ENCODE measurements at places on chromosomes 1 and 21. TPM values are rescaled to one million over a fixed set of nuclear protein-coding genes. Genes with fewer than 3 reads are reported as not detected.

DNA sequence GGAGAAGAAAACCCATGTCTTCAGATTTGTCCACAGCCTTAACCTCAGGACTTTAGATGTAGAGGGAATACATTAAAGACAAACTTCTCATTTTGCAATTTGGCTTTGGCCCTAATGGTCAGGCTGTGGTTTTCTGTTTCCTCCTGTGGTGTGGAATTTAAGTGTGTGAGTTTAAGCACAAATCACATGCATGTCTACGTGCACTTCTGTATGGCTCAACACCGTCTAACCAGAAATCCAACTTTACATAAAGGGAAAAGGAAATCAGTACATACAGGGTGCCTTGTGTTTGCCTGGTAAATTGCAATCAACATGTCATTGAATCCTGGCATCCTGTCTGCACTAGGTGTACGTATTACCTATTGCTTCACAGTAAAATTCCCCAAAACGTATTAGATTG, 1.2 kb upstream of the ZNF124 start:
- H3K27ac ChIP-seq = no peak overlapping the region
- H3K36me3 ChIP-seq = no peaks in the 10 kb centered on the region
- DNase-seq = no peak

- H3K27me3 ChIP-seq = no peaks in the 10 kb centered on the region
- H3K36me3 ChIP-seq = no peaks in the 10 kb centered on the region
- no peak overlapping the region for H3K27ac ChIP-seq
- H3K4me3 ChIP-seq = no peak overlapping the region
- DNase-seq = no peak
Observed at GRCh38 chr1:245052258-245052657, 102.5 kb upstream of the KIF26B start.

Gene C1orf94
- not detected for total RNA-seq

DNA sequence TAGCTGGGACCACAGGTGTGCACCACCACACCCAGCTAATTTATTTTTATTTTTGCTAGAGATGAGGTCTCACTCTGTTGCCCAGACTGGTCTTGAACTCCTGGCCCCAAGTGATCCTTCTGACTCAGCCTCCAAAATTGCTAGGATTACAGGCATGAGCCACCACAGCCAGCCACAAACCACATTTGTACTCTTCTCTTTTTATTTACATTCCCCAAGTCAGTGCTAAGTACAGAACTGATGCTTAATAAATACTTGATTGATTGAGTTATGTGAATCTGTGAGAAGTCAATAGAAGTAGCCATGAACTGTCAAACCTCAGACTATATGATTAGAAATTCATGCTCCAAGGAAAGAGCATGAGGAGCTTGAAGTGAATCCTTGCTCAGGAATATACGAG, 48.5 kb upstream of the S1PR1 start:
- H3K27ac ChIP-seq = no peak overlapping the region
- H3K4me1 ChIP-seq = peaks cover 3% of the 10 kb centered on the region
- no peak for DNase-seq
- H3K36me3 ChIP-seq = no peaks in the 10 kb centered on the region
- H3K4me3 ChIP-seq = no peak overlapping the region
- H3K27me3 ChIP-seq = no peaks in the 10 kb centered on the region

- DNase-seq = no peak
- H3K27ac ChIP-seq = no peak overlapping the region
- no peak overlapping the region for H3K4me3 ChIP-seq
- no peaks in the 10 kb centered on the region for H3K27me3 ChIP-seq
Observed at GRCh38 chr1:110187139-110187890, 22.8 kb upstream of the KCNC4 start.

Gene LRRC47
- 49.8 TPM for total RNA-seq

- H3K4me1 ChIP-seq = peaks cover 7% of the 10 kb centered on the region
- H3K4me3 ChIP-seq = no peak overlapping the region
- H3K27ac ChIP-seq = peak overlapping the region; percentile 11
- peak; percentile 69 for DNase-seq
- no peaks in the 10 kb centered on the region for H3K36me3 ChIP-seq
Observed at GRCh38 chr21:44547656-44548331, 3.5 kb downstream of the KRTAP10-2 start.

GRCh38 chr1:182702826-182703524, 18.6 kb upstream of the RGS8 start:
- no peaks in the 10 kb centered on the region for H3K27me3 ChIP-seq
- H3K4me1 ChIP-seq = no peaks in the 10 kb centered on the region
- H3K27ac ChIP-seq = no peak overlapping the region
- H3K4me3 ChIP-seq = no peak overlapping the region

GRCh38 chr1:37831809-37832208, 23.8 kb upstream of the YRDC start:
- H3K4me3 ChIP-seq = no peak overlapping the region
- no peak overlapping the region for H3K27ac ChIP-seq
- no peak for DNase-seq

Gene NEGR1
- total RNA-seq = 0.55 TPM

- DNase-seq = no peak
- no peak overlapping the region for H3K27ac ChIP-seq
- no peak overlapping the region for H3K4me3 ChIP-seq
- no peaks in the 10 kb centered on the region for H3K36me3 ChIP-seq
Observed at GRCh38 chr21:35563885-35564451, 496.4 kb downstream of the SETD4 start.

Gene AQP10
- total RNA-seq = not detected

- peak; percentile 91 for DNase-seq
- H3K27me3 ChIP-seq = no peaks in the 10 kb centered on the region
- H3K36me3 ChIP-seq = no peaks in the 10 kb centered on the region
- no peak overlapping the region for H3K4me3 ChIP-seq
- H3K27ac ChIP-seq = peak overlapping the region; percentile 83
Observed at GRCh38 chr1:92980732-92981647, 19.7 kb upstream of the DIPK1A start.

Gene STUM
- total RNA-seq = not detected

- DNase-seq = no peak
- no peaks in the 10 kb centered on the region for H3K27me3 ChIP-seq
- H3K27ac ChIP-seq = no peak overlapping the region
- H3K4me3 ChIP-seq = no peak overlapping the region
- H3K4me1 ChIP-seq = peaks cover 46% of the 10 kb centered on the region
Observed at GRCh38 chr1:27592232-27592930, 11.6 kb downstream of the AHDC1 start.

- H3K4me3 ChIP-seq = peak overlapping the region; percentile 26
- H3K27ac ChIP-seq = peak overlapping the region; percentile 82
Observed at GRCh38 chr1:205286335-205286950, 35.1 kb downstream of the NUAK2 start.

DNA sequence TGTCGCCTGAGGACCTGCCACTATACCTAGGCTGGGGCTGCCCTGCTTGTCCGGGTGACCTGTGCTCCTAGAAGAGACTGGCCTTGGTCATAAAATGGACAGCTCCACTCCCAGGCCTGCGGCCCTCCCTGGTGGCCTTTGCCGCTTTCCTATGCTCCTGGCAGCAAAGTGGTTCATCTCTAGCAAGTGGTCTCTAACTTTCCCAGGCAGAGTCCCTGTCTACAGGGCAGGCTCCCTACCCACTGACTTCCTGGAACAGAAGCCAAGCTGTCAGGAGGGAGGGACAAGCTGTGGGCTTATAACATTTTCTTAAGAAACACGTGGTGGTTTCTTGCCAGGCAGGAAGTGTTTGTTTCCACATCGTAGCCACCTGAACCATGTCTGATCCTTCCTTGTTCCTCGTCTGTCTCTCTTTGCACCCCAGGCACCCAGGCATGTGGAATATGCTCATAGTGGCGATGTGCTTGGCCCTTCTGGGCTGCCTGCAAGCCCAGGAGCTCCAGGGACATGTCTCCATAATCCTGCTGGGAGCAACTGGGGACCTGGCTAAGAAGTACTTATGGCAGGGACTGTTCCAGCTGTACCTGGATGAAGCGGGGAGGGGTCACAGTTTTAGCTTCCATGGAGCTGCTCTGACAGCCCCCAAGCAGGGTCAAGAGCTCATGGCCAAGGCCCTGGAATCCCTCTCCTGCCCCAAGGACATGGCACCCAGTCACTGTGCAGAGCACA, 10.1 kb downstream of the H6PD start:
- H3K27me3 ChIP-seq = no peaks in the 10 kb centered on the region
- no peak overlapping the region for H3K27ac ChIP-seq
- no peak overlapping the region for H3K4me3 ChIP-seq
- no peak for DNase-seq

DNA sequence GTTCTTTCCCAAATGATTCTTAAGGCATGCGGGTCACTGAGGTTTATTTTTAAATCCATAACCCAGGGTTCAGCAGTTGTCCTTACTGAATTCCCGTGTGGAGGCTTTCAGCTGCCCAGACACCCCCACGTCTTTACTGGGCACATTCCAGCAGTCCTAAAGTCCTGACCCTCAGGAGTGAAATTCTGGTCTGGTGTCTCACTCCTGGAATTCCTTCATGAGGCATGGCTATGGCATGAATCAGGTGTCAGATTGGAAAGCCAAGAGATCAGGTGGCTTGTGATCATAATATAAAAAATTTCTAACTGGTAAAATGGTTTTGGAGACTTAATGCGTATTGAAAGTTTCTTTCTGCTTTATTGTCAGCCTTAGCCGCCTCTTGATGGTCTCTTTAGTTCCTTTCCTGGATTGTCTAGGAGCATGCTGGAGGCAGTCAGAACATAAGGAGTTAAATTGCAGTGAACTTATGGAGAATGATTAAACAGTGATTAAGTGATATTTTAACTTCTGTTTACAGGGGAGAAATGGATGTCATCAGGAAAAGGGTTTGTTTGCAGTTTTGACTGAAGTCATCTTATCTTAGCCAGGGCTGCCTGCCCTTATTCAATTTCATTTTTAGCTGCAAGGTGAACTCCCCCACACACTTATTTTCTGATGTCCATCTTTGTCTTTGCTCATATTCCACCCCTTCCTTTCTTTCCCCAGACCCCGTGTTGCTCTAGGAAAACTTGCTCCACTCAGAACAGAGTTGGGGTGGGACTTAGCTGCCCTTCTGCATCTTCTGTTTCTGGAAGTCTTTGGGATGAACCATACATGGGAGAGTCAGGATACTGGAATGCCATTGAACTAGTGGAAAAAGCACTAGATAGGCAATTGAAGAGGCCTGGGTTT, 25.7 kb upstream of the MACF1 start:
- peaks cover 4% of the 10 kb centered on the region for H3K4me1 ChIP-seq
- no peaks in the 10 kb centered on the region for H3K27me3 ChIP-seq
- no peak overlapping the region for H3K27ac ChIP-seq
- H3K36me3 ChIP-seq = no peaks in the 10 kb centered on the region
- H3K4me3 ChIP-seq = no peak overlapping the region
- no peak for DNase-seq

DNA sequence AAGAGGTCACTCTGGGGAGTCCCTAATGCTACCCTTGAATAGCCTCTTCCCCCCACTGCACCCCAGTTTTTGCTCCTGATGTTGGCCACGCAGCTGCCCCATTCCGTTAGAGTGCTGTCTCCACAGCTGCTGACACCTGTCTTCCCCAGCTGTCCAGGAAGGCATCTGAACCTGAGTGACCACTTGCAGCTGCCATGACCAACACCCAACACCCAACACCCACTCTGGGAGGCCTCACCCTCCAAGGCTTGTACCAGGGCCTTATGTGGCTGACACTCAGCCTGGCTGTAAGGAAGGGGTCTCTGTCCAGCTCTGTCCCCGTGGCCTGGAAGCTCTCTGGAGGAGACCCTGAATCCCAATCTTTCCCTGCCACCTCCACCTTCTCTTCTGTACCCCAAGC, 26.7 kb upstream of the LDLRAP1 start:
- H3K4me3 ChIP-seq = no peak overlapping the region
- no peaks in the 10 kb centered on the region for H3K36me3 ChIP-seq
- H3K27ac ChIP-seq = no peak overlapping the region
- H3K4me1 ChIP-seq = no peaks in the 10 kb centered on the region
- no peak for DNase-seq
- no peaks in the 10 kb centered on the region for H3K27me3 ChIP-seq

GRCh38 chr1:153375511-153375910, at the start of gene S100A12:
TSS of gene S100A12 (minus strand) at chr1:153375621. CDS start at chr1:153374592, 1,029 bp downstream.
- no peaks in the 10 kb centered on the region for H3K36me3 ChIP-seq
- H3K27ac ChIP-seq = no peak within 1 kb of the TSS
- H3K4me3 ChIP-seq = no peak within 1 kb of the TSS
- DNase-seq = no peak

Gene MFAP2
- 0.15 TPM for total RNA-seq

GRCh38 chr1:215202868-215203267, 120.3 kb downstream of the KCNK2 start:
- no peak overlapping the region for H3K4me3 ChIP-seq
- no peaks in the 10 kb centered on the region for H3K4me1 ChIP-seq
- H3K27me3 ChIP-seq = no peaks in the 10 kb centered on the region
- no peak for DNase-seq

DNA sequence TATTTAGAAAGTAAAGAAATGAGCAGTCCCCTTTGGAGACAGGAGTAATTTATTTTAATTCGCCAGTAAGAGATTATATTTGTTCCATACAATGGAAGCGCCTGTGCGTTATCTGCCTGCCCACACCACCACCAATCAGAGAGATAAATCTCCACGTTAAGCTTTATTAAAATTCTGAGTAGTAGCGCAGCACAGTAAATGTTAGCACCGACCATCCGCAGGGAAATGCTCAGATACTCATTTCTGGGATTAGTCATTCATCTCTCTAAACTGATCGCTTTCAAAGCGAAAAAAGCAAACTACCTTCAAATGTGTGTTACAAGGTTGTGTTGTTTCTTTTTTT, 1.2 kb downstream of the ETS2 start:
- H3K4me1 ChIP-seq = peaks cover 14% of the 10 kb centered on the region
- H3K36me3 ChIP-seq = no peaks in the 10 kb centered on the region
- H3K4me3 ChIP-seq = peak overlapping the region; percentile 56
- H3K27ac ChIP-seq = no peak overlapping the region
- no peak for DNase-seq

DNA sequence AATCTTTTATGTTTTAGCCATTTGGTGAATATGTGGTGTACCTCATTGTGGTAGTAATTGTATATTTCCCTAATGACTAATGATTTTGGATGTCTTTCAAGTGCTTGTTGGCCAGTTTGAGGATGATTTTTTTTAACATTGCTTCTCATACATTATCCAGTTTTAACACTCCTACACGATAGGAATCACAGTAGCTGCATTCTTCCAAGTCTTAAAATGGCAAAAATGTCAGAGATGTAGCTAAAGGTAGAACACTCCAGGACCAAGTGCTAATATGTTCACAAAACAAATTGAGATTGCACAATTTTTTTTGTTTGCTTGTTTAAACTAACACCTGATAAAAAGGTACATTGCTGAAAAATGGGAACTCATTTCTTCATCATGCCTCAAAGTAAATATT, 11.7 kb downstream of the USP25 start:
- no peak for DNase-seq
- no peak overlapping the region for H3K27ac ChIP-seq
- peaks cover 28% of the 10 kb centered on the region for H3K4me1 ChIP-seq
- no peaks in the 10 kb centered on the region for H3K27me3 ChIP-seq
- H3K4me3 ChIP-seq = no peak overlapping the region
- no peaks in the 10 kb centered on the region for H3K36me3 ChIP-seq

- H3K4me3 ChIP-seq = no peak overlapping the region
- no peaks in the 10 kb centered on the region for H3K36me3 ChIP-seq
- H3K27ac ChIP-seq = no peak overlapping the region
- H3K4me1 ChIP-seq = peaks cover 10% of the 10 kb centered on the region
- no peak for DNase-seq
Observed at GRCh38 chr1:172404121-172404520, 16.4 kb upstream of the C1orf105 start.

GRCh38 chr1:211715971-211716370, 40.5 kb upstream of the NEK2 start:
- no peak overlapping the region for H3K27ac ChIP-seq
- no peaks in the 10 kb centered on the region for H3K4me1 ChIP-seq
- H3K4me3 ChIP-seq = no peak overlapping the region
- H3K27me3 ChIP-seq = no peaks in the 10 kb centered on the region

Data from natural killer cell (primary cell).